Ureter (tissue), 1 donor: ENCODE measurements at places on chromosomes 1 and 21. TPM values are rescaled to one million over a fixed set of nuclear protein-coding genes. Genes with fewer than 3 reads are reported as not detected.

Gene TRPM2
- 10.0 TPM for total RNA-seq

Gene PGLYRP3
- total RNA-seq: not detected

Gene RGS1
- total RNA-seq: 50.0 TPM

DNA sequence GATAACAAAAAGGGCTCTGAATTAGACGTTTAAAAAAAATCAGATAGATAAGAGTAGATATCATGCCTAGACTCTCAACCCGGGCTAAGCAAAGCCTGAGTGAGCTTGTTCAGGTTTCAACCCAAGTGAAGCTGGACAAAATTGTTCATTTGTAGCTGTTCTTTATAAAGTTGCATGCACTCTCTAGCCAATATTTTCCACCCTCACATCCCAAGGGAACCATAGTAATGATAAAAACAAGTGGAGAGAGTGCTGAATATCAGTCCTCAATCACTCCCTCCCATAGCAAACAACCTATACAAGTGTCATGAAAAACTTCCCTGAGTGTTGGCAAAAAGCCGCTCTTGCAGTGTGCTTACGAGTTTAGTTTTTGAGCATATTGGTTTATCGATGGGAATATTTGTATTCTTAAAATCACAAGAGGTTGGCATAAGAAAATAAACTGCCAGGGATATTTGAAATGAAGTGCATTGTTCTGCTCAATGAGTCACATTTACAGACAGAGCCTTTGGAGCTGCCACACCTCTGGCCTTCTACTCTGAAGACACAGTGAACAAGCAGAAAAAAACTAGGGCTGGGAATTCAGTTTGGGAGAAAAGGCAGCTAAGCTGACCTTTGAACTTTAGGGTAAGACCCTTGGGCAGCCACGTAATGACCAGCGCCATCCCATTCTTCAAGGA lies 2.2 kb upstream of the CLCA2 start:
- DNase-seq: no peak

- DNase-seq: no peak
These were observed 38.0 kb downstream of the PCNT start for GRCh38 chr21:46361935-46362334.

- DNase-seq: no peak
These were observed 58.4 kb upstream of the ATP1B1 start for GRCh38 chr1:169048043-169048442.
